ENCODE measurements at places on chromosomes 4 and X.

DNA sequence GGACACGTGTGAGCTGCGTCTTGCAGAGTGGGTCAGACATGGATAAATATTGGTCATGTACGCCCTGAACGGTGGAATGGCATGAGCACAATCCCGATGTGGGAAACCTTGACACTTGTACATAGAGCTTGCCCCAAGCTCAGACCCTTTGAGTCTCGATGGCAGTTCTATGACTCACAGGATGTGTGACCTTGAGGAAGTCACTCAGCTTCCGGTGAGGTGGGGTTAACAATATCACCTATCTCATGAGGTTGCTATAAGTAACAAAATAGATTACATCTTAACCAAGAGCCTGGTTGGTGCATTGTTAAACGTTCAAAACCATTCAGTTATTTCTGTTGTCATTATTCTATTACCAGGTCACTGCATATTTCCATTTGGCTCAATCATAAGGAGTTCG, 109.1 kb upstream of the TBL1X start:
- DNase-seq, result peak; percentile 66

DNA sequence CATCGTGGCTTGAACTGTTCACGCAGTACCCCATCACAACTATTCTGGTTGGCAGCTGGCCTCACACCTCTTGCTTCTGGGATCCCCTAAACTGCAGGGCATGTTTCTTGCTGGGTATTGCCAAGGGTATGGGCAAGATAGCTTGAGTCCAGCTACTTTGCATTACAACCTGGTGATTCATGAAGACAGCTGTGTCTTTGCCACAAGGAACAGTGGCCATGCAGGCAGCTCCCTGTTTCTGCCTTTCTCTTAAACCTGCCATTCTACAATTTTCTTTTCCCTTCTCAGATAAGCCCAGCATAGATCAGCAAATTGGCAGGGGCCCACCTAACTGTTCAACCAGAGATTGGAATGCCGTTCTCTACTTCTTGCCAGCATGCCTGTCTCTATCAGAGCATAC, 42.8 kb downstream of the TENM3 start:
- no peak for DNase-seq

GRCh38 chr4:82890528-82890900, 439 bp downstream of the SEC31A start:
- DNase-seq, result no peak

DNA sequence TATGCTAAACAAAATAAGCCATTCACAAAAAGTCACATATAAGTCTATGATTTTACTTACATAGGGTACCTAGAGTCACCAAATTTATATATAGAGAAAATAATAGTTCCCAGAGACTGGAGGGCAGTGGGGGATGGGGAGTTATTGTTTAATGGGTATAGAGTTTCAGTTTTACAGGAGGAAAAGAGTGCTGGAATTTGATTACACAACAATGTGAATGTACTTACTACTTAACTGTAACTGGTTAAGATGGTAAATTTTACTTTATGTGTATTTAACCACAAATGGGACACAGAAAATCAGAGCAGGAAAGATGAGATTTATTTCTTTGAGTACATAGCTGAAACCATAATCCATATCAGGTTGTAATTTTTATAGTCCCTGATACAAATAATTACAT, 144.4 kb downstream of the TMA16 start:
- DNase-seq, result no peak

GRCh38 chr4:144649646-144650045, 3.7 kb downstream of the HHIP start:
- DNase-seq, result no peak

GRCh38 chr4:154349829-154350228, 141.8 kb downstream of the DCHS2 start:
- DNase-seq, result no peak

GRCh38 chr4:156252358-156252921, 298.8 kb upstream of the CTSO start:
- DNase-seq, result no peak

DNA sequence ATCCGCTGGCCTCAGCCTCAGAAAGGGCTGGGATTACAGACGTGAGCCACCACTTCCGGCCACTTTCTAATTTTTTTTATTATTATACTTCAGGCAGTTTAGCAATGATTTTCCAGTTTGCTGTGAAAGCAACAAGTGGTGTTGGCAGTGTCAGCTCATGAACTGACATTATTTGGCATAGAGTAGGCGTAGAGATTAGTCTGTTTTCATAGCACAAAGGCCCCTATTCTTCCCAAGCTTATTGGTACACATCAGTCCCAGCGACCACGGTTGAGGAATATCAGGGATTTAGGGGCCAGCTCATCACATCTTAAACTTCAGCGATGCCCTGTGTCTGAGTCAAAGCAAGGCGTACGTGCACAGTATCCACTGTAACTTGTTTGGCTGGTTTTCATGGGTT, 53.0 kb upstream of the RASSF6 start:
- no peak for DNase-seq

- no peak for DNase-seq
Measured at GRCh38 chrX:41870719-41871151, 52.6 kb downstream of the CASK start.

GRCh38 chr4:109611045-109611646, 51.1 kb downstream of the MCUB start:
- no peak for DNase-seq

DNA sequence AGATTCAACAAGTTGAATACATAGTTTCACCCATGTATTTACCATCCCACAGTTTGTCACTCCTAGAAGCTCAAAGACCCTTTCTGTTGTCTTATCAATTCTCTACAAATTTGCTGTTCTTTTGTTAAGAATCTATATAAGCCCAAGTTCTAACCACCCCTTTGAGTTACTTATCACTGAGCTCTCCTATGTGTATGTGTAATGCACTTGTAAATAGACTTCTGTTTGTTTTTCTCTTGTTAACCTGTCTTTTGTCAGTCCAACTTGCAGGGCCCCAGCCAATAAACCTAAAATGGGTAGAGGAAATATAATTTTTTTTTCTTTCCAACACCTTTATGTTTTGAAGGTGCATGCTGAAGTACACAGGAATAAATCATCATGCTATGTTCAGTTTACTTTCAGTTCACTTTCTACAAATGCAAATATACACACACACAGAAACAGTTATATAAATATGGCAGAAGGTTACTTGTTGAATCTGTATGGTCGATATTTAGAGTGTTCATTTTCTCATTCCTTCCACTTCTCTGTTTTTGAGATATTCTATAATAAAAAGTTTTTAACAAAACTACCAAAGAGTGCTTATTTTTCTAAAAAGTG, 22.3 kb upstream of the CLOCK start:
- DNase-seq, result no peak

GRCh38 chrX:152928761-152929400, 31.0 kb downstream of the ZNF185 start:
- DNase-seq, result no peak
